Left ventricle myocardium inferior (tissue), 1 donor: ENCODE measurements at places on chromosomes 7 and 10.

DNA sequence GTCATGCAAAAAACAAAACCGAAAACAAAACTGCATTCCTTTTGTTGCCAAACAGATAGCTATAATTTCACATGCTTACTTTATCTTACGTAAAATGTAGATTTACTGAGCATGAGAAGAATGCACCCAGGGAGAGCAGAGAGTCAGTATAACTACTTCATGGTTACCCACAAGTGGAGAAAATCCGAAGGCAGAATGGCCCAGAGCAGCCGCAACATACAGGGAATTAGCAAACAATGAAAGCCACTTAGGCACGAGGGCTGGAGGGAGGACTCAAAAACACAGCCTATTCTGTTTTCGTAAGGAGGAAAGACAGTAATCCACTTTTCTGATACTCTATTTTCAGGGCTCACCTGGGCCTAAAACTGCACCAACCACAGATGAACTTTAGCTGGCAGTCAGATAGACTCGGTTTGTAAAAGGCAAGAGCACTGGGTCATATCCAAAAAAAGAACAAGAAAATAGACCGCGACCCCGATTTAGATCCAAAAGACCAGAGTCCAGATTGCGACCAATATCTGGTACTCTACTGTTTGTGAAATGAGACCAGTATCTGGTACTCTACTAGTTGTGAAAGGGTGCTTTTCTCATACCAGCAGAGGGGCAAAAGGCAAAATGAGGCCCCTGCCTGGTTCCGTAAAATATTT, 1.3 kb downstream of the ITPRIP start:
- DNase-seq: no peak

DNA sequence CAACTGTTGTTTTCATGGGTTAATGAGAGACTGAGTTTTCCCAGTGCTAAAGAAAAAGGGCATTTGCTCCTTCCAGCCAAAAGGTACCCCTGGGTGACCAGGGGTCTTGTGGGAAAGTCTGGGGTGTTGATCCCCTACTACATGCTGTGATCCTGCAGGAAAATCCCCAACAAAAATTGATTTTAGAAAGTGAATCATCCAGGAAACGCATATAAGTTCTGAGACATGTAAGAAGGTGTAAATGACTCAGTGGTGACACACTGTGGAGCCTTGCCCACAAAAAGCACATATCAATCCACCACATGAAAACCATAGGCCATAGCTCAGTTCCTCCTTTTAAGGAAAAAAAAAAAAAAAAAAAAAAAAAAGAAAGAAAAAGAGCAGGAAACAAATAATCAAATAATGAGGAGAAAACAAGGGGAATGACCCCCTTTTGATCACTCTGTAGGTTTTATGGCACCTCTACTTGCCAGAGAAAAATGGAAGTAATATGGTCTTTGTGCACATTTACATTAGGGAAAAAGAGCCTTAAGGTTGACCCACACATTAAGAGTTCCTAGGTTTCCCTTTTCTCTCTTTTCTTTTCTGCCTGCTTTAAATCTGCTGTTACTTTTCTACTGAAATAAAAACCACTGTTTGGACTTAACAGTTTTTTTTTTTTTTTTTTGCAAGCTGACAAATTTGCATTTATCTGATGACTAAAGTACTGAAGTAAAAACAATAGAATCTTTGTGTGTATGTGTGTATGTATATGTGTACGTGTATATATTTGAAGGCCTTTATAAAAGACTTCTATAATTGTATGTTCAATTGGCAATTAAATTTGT, 386.0 kb downstream of the KIF20B start:
- no peak for DNase-seq

DNA sequence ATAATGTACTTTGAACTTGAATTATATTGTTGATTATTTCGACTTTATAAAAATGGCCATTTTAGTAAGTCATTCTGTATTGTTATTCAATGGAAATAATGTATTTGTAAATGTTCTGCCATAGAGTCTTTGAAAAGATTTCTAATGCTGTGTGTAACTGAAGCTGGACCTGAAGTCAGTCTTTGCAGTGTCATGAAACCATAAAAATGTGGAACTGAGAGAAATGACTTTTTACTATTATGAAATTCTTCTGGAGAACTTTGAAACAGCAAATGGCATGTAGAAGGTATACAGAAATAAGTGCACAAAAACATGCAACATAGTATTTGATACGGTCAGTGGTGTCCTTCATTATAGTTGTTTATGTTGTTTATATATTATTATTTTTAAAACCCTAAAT, 59.7 kb upstream of the ADRA2A start:
- DNase-seq: no peak

- DNase-seq: no peak
These were observed 392.8 kb downstream of the DNAJB6 start for GRCh38 chr7:157729566-157729965.

- peak; percentile 65 for DNase-seq
These were observed 5.7 kb downstream of the UPK3B start for GRCh38 chr7:76515999-76516443.

- no peak for DNase-seq
These were observed 525.8 kb downstream of the KIF20B start for GRCh38 chr10:90227217-90227656.
